ENCODE measurements at places on chromosomes 6 and 20. TPM values are rescaled to one million over a fixed set of nuclear protein-coding genes. Genes with fewer than 3 reads are reported as not detected.

- H3K4me1 ChIP-seq: peaks cover 20% of the 10 kb centered on the region
- no peaks in the 10 kb centered on the region for H3K27me3 ChIP-seq
- H3K36me3 ChIP-seq: peaks cover 7% of the 10 kb centered on the region
- no peak overlapping the region for H3K27ac ChIP-seq
Observed at GRCh38 chr6:54234539-54234938, 73.7 kb upstream of the TINAG start.

DNA sequence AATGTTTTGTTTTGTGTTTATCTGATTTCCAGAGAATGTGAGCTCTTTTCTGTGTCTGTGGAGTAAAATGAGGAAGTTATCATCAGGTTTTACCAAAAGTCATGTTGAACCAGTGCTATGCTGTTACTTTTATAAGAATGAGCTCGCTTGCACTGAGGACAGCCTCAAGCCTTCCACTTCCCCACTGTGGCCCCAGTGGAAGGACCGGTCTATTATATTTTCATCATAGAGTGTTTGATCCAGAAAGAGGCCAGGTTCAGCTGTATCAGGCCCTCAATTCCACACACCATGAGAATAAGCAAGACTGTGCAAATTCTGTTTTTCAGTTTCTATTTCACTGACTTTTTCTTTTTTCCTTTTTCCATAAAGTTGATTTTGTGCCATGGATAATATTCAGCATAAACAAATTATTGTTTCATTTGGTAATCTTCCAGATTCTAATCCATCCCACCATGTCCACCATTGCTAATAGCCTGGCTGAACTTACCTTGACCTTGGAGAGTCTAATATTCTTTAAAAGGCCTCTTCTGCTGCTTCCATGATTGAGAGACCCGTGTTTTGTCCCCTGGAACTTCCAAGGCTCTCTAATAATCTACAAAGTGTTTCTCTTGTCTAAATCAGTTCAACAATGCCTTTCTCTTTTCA is 286.2 kb downstream of the THBS2 start:
- no peaks in the 10 kb centered on the region for H3K4me1 ChIP-seq
- DNase-seq: no peak
- no peaks in the 10 kb centered on the region for H3K36me3 ChIP-seq
- H3K27me3 ChIP-seq: no peaks in the 10 kb centered on the region
- no peak overlapping the region for H3K4me3 ChIP-seq

DNA sequence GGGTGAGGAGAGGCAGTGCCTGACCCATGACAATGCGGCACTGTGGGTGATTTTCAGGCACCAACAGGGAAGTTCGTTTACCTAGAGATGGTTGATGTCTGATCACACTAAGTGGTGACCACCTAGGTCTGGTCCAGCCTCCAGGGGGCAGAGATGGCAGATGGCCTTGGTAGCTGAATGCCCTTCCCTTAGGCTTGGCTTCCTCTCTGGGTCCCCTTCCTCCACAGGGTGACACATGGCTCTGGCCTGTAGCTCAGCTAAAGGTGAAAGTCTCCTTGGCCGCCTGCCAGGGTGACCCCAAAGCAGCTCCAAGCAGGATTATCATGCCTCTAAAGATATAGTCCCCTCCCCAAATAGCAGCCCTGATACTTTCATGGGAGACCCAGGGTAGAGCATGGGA is 6.4 kb downstream of the GDAP1L1 start:
- H3K4me3 ChIP-seq: no peak overlapping the region
- no peaks in the 10 kb centered on the region for H3K36me3 ChIP-seq
- no peaks in the 10 kb centered on the region for H3K27me3 ChIP-seq
- no peak overlapping the region for H3K27ac ChIP-seq

GRCh38 chr20:2800521-2801285 is at the start of gene CPXM1:
TSS of gene CPXM1 (minus strand) at chr20:2800627. CDS start at chr20:2800572, 55 bp downstream.
- H3K4me3 ChIP-seq: no peak within 1 kb of the TSS
- no peaks in the 10 kb centered on the region for H3K36me3 ChIP-seq
- H3K27ac ChIP-seq: no peak within 1 kb of the TSS
- no peak for DNase-seq
- no peaks in the 10 kb centered on the region for H3K4me1 ChIP-seq
- H3K27me3 ChIP-seq: no peaks in the 10 kb centered on the region

- H3K4me3 ChIP-seq: no peak overlapping the region
- no peak overlapping the region for H3K27ac ChIP-seq
- no peaks in the 10 kb centered on the region for H3K27me3 ChIP-seq
- no peaks in the 10 kb centered on the region for H3K36me3 ChIP-seq
Observed at GRCh38 chr6:157597461-157598312, 216.7 kb downstream of the ZDHHC14 start.

DNA sequence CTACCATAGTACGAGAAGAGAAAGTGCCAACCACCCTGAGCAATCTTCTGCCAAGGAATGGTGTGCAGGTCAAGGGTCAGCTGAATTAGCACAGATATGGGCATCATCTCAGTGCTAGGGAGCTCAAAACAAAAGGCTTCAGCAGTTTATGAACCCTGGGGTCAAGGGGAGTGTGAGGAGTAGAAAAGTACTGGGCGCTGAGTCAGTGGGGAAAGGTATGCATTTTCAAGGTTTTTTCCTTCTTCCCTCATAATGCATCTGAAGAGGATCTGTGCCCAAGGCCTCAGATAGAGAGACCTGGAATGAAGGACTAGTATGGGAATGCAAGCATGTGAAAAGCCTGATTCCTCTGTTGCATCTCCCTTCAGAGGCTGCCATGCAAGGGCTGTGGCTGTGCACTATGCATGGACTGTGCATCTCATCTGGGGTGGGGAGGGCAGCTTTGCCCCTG is 81.7 kb downstream of the PERP start:
- H3K27ac ChIP-seq: no peak overlapping the region
- no peaks in the 10 kb centered on the region for H3K27me3 ChIP-seq
- no peak overlapping the region for H3K4me3 ChIP-seq
- no peak for DNase-seq
- no peaks in the 10 kb centered on the region for H3K4me1 ChIP-seq

DNA sequence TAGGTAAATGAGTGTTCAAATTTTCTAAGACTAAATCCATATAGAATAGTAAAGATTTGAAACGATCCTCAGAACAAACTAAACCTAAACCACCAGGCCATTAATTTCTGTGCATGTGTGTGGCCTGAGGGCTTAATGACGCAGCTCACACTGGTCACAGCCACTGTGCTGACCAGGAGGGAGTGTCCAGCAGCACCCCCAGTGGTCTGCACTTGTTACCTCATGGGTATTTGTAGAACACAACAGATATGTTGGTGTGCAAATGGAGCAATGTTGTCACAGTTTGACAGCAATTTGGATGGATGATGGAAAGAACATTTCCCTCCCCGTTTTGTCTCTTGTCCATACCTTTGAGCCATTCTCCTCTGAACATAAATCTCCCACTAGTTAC is 122.4 kb upstream of the EXOC2 start:
- H3K36me3 ChIP-seq: no peaks in the 10 kb centered on the region
- no peaks in the 10 kb centered on the region for H3K4me1 ChIP-seq
- no peak overlapping the region for H3K27ac ChIP-seq
- no peak for DNase-seq
- no peaks in the 10 kb centered on the region for H3K27me3 ChIP-seq
- H3K4me3 ChIP-seq: no peak overlapping the region

Gene ZKSCAN4
- 1.8 TPM for total RNA-seq

Gene SLC24A3
- total RNA-seq: 3.7 TPM

Gene TP53TG5
- not detected for total RNA-seq
